ENCODE measurements at places on chromosomes 5 and 9.

GRCh38 chr5:24693609-24694008, 48.8 kb upstream of the CDH10 start:
- no peak for DNase-seq

DNA sequence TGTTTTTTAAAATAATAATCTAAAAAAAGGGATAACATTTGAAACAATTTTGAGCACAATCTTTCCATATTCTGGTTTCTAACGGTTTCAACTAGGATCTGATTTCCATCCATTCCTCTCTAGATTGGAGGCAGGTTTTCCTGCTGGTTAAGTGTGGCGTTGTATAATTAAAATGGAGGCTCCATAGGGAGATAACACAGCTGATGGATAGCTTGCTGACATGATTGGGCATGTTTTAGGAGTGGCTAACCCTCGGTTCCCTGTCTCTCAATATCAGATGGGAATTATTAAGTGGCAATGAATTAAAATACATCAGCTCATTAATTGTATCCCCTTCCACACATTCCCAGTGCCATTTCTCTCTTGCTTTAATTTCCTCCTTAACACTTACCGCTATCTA, 209.0 kb downstream of the ALDH1A1 start:
- DNase-seq, result no peak

- DNase-seq, result no peak
These were observed 17.8 kb upstream of the TRAF1 start for GRCh38 chr9:120944434-120944843.

- no peak for DNase-seq
These were observed 6.7 kb downstream of the CCDC187 start for GRCh38 chr9:136297016-136297691.

DNA sequence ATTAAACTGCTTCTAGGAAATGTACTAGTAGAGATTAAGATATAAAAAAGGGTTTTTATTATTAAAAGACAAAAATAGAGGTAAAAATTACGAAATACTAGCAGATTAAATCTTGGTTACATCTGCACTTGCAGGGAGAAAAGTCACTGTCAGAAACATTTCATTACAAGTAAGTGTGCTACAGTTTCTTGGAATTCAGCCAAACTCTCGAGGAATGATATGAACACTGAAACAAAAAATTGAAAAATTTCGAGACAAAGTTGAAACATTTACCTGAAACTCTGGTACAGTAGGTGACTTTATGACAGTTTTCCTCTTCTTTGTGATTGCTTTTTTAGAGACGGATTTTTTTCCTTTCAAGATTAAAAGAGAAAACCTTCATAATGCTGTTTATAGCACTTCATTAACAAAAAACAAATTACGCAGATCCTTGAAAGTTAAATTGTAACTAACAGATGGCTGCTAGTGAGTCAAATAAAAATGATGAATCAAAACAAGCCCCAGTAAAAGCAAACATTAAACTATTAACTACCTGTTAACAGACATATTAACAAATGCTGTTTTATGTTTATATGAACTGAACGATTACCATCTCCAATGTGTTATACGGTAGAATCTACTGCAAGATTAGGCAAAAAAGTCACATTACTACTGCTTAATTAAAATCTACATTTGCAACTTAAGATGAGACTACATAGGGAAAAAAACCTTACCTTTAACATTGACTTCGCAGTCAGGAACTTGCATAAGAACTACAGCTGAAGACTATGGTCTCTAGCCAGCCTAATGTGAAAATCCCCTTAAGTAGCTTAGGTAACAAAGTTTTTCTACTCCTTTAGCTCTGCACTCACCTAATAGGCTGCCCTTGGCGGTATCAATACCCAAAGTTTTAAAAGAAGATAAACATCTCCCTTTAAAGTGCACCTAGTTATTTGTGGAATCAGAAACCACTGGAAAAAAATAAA, 61.4 kb downstream of the RANBP6 start:
- no peak for DNase-seq

- DNase-seq, result no peak
These were observed 36.9 kb upstream of the SELENOP start for GRCh38 chr5:42848545-42848944.

- no peak for DNase-seq
These were observed 172.1 kb downstream of the BAAT start for GRCh38 chr9:101212661-101213060.

GRCh38 chr5:67164856-67165525, 31.6 kb downstream of the CD180 start:
- DNase-seq, result no peak

DNA sequence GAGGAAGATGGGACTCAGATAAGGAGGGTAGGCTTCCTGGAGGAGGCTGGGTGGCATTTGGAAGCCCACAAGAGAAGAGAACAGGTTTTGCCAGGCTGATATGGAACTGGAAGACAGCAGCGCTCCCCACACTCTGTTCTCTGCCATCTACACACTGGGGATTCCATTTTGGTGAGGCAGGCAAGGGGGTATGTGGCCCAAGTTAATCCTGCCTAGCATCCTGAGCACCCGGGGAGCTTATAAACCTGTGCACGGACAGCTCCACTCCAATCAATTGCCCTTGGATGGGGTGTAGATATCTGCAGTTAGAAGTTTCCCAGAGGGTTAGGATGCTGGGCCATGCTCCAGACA, 158.8 kb downstream of the MACROH2A1 start:
- DNase-seq, result no peak

- DNase-seq, result no peak
These were observed 19.5 kb upstream of the RANBP6 start for GRCh38 chr9:6034954-6035353.

- DNase-seq, result no peak
These were observed 88.4 kb upstream of the SH3PXD2B start for GRCh38 chr5:172542651-172543131.

GRCh38 chr5:124941051-124942049, 194.9 kb upstream of the ZNF608 start:
- DNase-seq, result no peak

DNA sequence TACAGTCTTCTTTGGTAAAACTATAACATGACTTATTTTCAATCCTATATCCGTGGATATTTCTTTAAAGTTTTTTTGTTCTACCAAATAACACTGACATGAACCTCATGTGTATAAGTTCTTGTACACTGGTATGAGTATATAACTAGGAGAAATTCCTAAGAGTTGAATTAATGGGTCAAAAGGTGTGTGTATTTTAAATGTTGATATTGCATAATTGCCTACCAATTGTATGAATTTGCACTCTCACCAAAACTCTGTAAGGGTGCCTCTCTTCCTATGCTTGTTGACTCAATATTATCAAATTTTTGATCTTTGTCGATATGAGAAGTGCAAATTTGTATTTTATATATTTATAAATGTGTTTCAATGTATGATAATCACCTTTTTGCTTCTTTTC, 22.9 kb upstream of the CCL21 start:
- no peak for DNase-seq

DNA sequence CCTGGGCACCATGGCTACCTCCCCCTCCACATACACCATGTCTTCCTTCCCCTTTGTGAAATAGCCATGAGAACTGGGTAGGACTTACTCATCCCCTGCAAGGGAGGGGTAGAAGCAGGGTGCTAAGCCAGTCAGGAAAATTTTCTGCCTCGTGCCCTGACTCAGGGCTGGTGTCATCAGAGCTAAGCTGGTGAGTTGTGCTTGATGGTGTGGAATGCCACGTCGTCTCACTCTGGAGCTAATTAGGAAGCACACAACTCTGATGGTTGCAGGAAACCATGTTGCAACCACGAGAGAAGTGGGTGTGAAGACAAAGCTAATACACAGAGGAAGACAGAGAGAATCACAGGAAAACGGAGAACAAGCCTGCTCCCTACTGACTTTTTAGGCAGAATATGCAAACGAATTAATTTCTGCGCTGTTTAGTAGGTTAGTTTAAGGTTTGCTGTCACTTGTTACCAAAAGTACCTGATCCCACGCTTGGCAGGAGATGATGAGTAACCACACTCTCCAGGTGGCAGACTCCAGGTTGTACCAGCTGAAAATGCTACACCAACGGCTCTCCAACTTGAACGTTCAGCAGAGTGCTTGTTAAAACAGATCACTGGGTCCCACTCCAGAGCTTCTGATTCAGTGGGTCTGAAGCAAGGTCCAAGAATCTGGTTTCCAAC, 54.5 kb downstream of the STK10 start:
- DNase-seq, result no peak

GRCh38 chr9:121596515-121596914, 54.9 kb upstream of the DAB2IP start:
- no peak for DNase-seq

GRCh38 chr9:123069010-123069481, 35.6 kb downstream of the GPR21 start:
- no peak for DNase-seq

- no peak for DNase-seq
These were observed 25.2 kb downstream of the NDUFS6 start for GRCh38 chr5:1826235-1826980.

GRCh38 chr9:22170556-22170955, 161.5 kb upstream of the CDKN2B start:
- no peak for DNase-seq

- no peak for DNase-seq
These were observed 38.6 kb upstream of the SMC5 start for GRCh38 chr9:70220216-70220615.

Measured in T1000 (cell line).